ENCODE measurements at places on chromosomes 7 and 10.

DNA sequence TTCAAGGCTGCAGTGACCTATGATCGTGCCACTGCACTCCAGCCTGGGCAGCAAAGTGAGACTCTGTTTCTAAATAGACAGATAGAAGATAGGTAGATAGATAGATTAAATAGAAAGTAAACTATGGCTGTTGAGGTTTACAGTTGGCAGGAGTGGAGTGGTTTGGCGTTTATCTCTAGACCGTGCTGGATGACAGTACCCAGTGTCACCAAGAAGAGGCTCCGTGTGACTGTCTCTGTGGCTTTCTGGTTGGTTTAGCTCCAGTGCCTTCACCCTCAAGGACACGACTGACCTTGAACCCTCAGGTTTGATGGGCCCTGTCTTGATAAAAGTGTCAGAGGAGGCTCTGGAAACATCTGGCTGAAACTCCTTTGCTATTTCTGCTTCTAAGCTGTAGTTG, 31.7 kb downstream of the CHST12 start:
- no peak for DNase-seq

- DNase-seq: no peak
These were observed 51.3 kb downstream of the TSPAN15 start for GRCh38 chr10:69502589-69502988.

DNA sequence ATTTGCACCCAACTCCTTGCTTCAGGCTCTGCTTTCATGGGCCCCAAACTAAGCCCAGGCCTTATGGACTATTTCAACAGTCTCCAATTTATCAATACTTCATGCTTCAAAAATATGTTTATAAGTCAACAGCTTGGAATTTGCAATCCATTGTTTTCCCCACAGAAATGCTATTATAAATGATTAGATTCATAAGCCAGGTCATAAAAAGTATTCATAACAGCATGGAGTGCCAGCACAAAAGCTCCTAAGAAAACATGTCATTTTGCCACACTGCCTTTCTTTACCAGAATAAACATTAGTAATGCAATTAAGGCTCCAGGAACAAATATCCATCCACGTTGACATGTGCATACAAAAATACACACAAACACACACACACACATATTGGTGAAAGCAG, 30.1 kb downstream of the OSBPL3 start:
- DNase-seq: no peak

DNA sequence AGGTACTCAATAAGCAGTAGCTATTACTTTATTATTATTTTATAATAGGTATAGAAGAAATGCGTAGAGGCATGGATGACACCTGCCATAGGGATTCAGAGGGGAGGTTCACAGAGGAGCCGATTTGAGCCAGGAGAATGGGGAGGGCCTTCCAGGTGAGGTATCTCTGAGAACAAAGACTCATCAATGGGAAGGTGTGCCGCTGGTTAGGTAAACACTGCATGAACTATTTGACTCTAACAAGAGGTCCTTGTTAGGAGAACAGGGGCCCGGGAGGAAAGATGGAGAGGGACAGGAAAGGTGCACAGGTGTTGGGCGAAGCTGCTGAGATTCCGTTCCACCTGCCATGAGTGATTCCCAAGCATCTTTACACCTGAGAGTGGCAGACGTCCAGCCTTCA, 41.8 kb upstream of the TMEM273 start:
- DNase-seq: no peak

GRCh38 chr10:103491729-103492364, 1.7 kb upstream of the NEURL1 start:
- DNase-seq: peak; percentile 95

- DNase-seq: peak; percentile 46
These were observed at the start of gene GJC3 for GRCh38 chr7:99928994-99929729. GJC3 (minus strand) TSS chr7:99929620; CDS start chr7:99929620, 0 bp downstream.

DNA sequence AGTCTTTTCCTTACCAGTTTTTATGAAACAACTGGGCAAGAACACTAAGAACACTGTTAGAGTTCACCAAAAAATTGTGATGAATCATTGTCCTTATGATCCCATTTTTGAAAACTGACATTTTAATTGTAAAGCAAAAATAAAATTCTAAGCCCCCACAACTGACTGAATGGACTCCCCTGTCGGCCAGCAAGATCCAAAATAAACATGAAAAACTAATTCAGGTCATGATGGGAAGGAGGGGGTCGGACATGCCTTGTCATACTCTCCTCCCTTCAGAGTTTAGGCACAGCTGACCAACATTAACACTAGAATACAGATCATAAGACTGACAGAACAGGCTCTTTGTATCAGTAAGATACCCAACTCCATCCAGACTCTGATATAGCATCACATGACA, 2.0 kb upstream of the RBAK start:
- no peak for DNase-seq

- DNase-seq: peak; percentile 27
These were observed 339.1 kb downstream of the ATRNL1 start for GRCh38 chr10:115432188-115432819.

GRCh38 chr7:158447506-158448171, 140.0 kb downstream of the PTPRN2 start:
- no peak for DNase-seq

GRCh38 chr7:110804501-110804900, 286.4 kb upstream of the LRRN3 start:
- DNase-seq: no peak

- DNase-seq: peak; percentile 15
These were observed 798 bp upstream of the AUTS2 start for GRCh38 chr7:69597278-69598076.

GRCh38 chr7:138992052-138992531, 10.9 kb upstream of the KIAA1549 start:
- peak; percentile 62 for DNase-seq
